ENCODE measurements at places on chromosomes 12 and 14.
A peak's percentile ranks its signal among the peaks of the same experiment; 100 is the strongest.

DNA sequence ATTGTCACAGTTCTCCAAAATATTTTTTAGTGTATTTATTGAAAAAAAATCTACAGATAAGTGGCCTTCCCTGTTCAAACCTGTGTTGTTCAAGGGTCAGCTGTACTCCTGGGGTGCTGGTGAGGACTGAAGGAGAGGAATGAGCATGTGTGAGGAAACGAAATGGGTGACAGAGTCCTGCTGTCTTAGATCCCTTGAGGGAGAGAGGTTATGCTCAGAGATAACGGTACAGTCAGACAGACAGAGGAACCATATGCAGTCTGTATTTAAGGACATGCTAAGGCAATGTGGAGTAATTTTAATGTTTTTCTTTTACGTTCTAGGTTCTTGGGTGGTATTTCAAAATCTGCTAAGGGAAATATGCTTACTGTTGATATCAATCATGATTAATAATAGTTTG, 352.9 kb upstream of the RGS6 start:
- DNase-seq, result no peak

GRCh38 chr12:52145228-52146088, 46.4 kb downstream of the KRT80 start:
- no peak for DNase-seq

DNA sequence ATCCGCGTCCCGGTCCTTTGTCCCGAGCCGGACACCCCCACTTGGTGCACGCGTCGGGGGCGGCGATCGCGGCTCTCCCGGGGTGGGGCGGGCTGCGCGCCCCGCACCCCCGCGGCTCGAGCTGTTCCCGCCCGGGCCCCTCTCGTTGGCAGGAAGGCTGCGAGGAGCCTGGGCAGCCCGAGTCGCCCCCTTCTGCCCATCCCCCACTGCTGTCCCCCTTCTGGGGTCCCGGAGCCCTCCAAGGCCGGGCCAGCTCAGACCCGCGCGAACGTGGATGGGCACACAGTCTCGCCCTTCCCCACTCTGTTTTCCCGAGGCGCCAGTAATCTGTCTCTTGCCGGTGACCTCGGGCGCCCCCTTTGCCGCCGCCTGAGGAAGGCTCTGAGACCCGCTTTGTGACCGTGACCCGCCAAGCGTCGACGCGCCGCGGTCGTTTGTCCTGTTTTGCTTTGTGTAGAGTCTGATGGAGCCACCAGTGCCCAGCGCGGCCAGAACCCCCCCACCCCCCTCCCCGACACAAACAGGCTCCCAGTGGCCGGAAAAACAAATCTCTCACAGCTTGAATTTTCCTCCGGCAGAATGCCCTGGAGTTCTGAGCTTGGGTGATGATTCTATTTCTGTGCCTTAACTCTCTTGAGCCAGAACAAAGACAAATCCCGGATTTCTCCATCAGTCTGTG, 610 bp downstream of the C14orf132 start:
- DNase-seq, result peak; percentile 37

GRCh38 chr12:11706509-11707379, 57.3 kb downstream of the ETV6 start:
- no peak for DNase-seq

DNA sequence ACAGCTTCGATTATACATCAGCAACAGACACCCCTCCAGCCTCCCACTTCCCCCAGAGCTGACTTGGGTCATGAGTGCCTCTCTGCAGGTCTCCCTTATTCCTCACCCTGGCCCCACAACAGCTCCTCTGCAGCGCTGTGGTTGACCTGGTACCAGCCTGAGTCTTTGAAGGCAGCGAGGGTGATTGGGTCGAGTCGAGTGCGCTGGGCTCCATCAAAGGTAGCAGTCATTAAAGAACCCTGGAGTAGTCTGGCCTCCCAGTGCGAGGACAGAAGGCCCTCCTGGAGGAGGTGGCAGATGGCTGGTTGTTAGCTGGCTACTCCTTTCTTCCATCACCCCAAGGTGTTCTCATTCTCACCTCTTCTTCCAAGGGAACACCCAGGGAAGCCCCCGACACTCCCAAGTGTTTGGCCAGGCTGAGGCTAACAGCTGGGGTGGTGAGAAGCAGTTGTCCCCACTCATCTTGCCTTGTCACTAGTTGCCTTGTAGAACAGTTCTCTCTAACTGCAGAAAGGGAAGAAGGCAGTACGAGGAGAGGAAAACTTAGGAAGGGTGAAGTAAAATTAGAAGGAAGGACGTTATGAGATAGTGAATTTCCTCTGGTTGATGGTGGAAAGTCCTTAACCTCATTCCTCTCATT, 2.7 kb downstream of the CIROP start:
- no peak for DNase-seq

DNA sequence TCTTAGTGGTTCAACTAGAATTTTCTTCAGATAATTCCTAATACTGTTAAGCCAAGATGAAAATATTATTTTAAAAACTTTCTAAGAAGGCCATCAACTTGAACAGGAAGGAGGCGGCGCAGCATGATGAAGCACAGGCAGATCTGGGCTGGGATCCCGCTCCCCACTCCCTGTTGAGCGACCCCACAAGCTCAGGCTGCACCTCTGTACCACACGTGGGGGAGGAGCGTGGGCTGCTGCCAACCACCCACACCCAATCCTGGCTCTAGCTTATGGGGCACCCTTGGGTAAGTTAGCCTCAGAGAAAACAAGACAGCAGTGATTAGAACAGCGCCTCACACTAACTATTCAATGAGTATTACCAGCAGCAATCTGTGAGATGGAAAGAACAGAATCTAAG, 6.0 kb downstream of the MTERF2 start:
- no peak for DNase-seq

GRCh38 chr12:76984566-76984965, 80.8 kb downstream of the E2F7 start:
- no peak for DNase-seq

GRCh38 chr12:58965568-58965967, 45.3 kb upstream of the LRIG3 start:
- DNase-seq, result no peak

DNA sequence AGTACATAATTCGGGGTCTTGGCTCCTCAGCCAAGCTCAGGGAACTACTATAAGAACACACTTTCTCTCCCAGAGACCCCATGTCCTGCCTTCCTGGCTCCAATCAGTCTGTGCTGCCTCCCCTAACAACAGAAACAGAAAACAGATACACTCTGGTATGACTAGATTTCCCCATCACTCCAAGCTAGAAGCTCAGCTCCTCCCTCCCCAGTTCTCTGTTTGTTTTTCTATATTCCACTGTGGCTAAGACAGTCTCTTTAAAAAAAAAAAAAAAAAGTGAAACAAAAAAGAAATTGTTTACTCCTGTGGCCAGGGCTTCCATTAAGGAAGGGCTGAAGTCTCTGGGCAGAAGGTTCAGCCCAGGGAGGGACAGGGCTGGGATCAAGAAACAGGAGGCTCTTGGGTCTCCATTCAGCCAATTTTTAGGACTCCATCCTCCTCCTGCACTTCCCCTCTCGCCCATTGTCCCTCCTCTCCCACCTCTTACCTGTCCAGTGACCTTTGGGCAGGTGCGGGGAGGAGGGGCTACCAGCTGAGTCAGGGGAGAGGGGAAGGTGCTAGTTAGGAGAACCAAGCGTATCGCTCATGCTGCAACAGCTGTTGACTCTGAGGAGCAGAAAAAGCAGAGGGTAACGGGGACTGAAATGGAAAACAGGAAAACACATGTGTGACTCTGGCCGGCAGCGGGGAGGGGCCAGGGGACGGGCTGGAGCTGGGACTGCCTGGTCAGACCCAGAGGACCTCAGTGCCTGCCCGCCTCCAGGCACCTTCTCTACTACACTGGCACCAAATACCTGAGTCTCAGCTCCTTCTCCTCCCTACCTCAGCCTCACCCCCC, 4.1 kb upstream of the SLC7A7 start:
- no peak for DNase-seq

GRCh38 chr12:38691164-38691563, 214.2 kb downstream of the CPNE8 start:
- DNase-seq, result no peak

- no peak for DNase-seq
Observed at GRCh38 chr14:64654246-64654900, 49.9 kb upstream of the PLEKHG3 start.

GRCh38 chr12:69994724-69995173, 169.7 kb downstream of the MYRFL start:
- DNase-seq, result no peak

DNA sequence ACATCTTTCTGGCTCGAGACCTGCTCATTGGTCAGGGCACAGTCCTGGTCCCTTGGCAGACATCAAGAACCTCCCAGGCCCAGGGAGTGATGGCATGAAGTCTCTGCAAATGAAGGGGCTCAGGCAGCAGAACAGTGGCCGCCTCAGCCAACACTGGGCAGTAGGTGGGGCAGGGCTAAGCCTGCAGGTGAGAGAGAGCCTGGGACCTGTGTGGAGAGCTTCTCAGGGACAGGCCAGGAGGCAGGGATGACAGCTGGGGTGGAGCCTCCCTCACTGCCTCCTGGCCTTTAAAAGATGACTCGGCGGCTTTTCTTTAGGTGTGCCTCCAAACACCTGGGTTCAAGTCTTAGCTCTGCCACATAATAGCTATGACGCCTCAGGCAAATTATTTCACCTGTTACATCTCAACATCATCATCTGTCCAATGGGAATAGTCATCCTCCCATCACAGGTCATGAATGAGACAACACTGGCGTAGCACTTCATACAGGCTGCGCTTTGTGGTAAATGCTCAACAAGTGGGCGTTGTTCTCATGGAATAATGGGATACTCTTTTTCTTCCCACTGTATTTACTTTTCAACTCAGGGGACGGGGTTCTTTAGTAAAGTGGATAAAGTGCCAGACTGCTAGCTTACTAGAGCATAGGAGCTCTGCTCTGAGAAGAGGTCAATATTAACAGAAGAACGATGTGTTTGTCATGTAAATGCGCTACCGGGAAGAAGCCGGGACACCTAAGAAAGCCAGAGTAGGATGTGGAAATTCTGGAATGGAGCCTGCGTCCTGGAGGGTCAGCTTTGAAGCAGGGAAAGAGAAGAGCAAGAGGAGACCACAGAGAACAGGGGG, 277.4 kb downstream of the FOXN3 start:
- no peak for DNase-seq

DNA sequence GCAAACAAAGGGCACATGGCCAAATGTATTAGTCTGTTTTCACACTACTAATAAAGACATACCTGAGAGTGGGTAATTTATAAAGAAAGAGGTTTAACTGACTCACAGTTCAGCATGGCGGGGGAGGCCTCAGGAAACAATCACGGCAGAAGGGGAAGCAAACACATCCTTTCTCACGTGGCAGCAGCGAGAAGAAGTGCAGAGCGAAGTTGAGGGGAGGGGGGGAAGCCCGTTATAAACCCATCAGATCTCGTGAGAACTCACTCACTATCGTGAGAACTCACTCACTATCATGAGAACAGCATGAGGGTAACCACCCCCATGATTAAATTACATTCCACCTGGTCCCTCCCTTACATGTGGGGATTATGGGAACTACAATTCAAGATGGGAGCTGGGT, 66.1 kb downstream of the ST8SIA1 start:
- no peak for DNase-seq

DNA sequence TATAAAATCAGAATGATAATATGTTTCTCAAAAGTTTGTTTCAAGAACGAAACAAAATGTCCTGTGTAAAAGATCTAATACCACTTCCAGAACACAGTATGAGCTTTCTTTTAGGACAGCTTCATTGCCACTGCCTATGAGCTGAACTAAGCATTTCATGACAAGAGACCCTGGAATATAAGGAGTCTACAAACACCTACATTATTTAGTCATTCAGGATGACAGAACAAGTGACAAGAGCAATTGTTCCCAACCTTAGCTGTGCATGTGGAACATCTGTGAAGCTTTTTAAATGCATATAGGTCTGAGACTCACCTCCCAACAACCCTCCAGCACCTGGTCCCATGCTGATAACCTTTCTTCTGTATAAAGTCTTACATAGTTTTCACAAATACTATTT, 103.1 kb upstream of the GARIN6 start:
- DNase-seq, result no peak

- no peak for DNase-seq
Observed at GRCh38 chr12:67982164-67982563, 7.1 kb upstream of the IFNG-AS1 start.

DNA sequence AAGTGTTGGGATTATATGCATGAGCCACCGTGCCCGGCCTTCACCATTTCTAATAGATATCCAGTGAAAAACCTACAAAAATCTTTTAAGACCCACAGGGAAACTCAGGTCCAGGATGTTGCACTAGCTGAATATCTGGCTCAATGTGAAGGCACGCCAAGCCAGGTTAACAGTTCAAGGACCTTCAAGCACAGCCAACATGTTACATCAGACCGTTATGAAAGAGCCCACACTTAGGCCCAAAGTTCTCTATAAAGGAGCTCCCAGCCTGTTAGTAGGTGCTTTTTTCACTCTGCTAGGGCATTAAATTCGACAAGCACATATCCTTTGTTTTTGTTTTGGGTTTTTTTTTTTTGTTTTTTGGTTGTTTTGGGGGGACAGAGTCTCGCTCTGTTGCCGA, 69.0 kb downstream of the OTX2 start:
- DNase-seq, result no peak

GRCh38 chr14:85315733-85316290, 214.1 kb upstream of the FLRT2 start:
- no peak for DNase-seq

- no peak for DNase-seq
Observed at GRCh38 chr12:116160231-116160630, 117.3 kb downstream of the MED13L start.

- DNase-seq, result no peak
Observed at GRCh38 chr14:23370221-23370620, 2.4 kb upstream of the IL25 start.

DNA sequence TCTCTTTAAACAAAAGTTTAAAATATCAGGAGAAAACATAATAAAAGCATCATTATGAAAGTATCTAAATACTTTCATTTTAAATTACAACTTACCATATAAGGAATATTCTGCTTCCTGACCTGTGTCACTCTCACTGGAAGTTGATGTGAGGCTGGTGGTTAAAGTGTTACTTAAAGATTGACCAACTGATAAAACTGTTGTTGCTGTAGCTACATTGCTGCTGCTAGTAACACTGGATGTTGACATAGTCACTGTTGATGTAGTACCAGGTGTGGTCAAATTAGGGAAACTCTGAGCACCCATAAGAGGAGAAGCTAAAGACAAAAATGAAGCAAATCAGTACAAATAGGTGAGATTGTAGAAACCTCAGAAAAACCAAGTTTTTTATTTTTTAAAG, 79.9 kb downstream of the HECTD1 start:
- no peak for DNase-seq

All from stimulated activated CD4-positive, alpha-beta T cell treated with anti-CD3 and anti-CD28 coated beads, Interleukin-2, amount 100 ng/mL, for 24 hours (primary cell).